Mesenchymal stem cell (in vitro differentiated cells and primary cell): ENCODE measurements at places on chromosomes 16 and 17.

GRCh38 chr16:85166699-85167588 is 54.7 kb upstream of the CIBAR2 start:
- DNase-seq, result no peak

- DNase-seq, result peak; percentile 81
Observed at GRCh38 chr17:45394913-45395568, 37.6 kb downstream of the ARHGAP27 start.

- no peak for DNase-seq
Observed at GRCh38 chr17:8867361-8867981, at the start of gene PIK3R6. Gene PIK3R6, minus strand, starts transcription at chr17:8867674. Its CDS starts 17,880 bp downstream, at chr17:8849794.

- DNase-seq, result no peak
Observed at GRCh38 chr17:48582750-48583069, 4.6 kb upstream of the HOXB4 start.

GRCh38 chr17:47807421-47807820 is 14.2 kb downstream of the OSBPL7 start:
- DNase-seq, result no peak

DNA sequence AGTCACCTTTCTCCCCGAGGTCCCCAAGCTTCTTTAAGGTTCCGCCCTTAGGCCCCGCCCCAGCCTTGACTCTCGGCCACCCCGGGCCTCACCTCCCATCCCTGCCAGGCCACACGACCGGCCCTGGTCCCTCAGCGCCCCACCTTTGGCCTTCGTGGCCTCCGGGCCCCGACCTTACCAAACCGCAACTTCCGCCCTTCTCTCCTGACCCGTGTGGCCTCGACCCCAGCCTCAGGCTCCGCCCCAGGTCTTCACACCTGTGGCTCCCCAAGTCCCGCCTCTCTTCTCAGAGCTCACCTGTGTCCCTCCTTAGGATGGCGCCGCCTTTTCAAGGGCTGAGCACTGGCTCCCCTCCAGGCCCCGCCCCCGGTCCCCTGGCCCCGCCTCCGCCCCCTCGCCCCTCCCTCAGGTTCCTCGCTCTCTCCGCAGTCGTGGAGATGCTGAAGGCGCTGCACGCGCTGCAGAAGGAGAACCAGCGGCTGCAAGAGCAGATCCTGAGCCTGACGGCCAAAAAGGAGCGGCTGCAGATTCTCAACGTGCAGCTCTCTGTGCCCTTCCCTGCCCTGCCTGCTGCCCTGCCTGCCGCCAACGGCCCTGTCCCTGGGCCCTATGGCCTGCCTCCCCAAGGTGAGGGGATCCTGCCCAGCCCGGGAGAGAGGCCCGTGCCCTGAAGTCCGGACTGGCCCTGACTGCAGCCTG is 10.0 kb upstream of the CISD3 start:
- DNase-seq, result no peak

DNA sequence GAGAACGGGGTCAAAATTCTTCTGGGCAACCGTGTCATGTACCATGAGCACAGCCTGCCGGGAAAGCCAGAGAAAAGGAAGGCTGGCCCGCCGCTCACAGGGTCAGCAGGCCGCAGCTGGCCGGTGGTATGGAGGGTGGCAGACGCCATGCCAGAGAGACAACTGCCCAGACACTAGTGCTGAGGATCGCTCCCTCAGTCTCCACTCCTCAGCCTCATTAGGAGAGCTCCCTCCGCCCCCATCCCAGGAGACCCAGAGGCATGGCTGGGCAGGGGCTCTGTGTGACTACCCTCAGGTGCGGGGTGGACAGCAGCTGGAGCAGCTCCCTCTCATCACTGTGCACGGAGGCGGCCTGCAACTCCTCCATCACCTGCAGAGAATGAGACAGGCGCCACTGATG is 3.2 kb downstream of the MPP3 start:
- DNase-seq, result no peak
